ENCODE measurements at places on chromosomes 6 and 20.

- DNase-seq, result no peak
Measured at GRCh38 chr20:16314320-16314719, 258.9 kb downstream of the KIF16B start.

DNA sequence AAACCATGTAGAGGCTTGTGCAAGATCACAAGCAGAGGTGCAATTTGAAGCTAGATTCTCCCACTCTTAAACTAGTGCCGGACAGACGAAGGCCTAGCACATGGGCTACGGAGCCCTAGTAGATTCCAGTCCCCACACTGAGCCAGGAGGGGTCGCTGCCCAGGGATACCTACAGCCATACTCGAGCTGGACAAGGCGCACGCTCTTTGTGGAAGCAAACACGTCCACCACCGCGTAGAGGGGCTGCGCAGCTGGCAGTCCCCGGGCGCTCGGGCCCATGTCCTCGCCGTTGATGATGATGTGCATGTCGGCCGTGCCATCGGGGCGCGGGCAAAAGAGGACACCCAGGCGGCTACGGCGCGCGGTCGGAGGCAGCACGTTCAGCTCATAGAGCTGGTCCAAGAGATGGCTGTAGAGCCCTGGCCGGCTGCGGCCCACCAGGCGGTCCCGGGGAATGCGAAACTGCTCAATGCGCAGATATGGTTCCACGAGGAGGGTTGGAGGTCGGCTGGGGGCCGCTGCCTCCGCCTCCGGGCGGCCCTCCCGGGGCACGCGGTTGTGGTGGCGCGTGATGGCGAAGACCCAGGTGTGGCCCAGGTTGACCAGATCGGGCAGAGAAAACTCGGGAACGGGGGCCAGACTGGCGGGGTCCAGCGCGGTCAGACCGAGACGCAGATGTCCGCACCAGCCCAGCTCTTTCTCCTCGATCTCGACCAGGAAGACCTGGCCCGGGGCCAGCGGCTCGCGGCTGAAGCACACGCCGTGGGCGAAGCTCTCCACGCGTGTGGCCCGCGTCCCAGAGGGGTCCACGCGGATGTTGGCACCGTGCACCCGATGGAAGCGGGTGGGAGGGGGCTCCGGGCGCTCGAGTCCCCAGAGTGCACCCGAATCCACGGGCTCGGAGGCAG, 677 bp downstream of the NEURL2 start:
- no peak for DNase-seq

DNA sequence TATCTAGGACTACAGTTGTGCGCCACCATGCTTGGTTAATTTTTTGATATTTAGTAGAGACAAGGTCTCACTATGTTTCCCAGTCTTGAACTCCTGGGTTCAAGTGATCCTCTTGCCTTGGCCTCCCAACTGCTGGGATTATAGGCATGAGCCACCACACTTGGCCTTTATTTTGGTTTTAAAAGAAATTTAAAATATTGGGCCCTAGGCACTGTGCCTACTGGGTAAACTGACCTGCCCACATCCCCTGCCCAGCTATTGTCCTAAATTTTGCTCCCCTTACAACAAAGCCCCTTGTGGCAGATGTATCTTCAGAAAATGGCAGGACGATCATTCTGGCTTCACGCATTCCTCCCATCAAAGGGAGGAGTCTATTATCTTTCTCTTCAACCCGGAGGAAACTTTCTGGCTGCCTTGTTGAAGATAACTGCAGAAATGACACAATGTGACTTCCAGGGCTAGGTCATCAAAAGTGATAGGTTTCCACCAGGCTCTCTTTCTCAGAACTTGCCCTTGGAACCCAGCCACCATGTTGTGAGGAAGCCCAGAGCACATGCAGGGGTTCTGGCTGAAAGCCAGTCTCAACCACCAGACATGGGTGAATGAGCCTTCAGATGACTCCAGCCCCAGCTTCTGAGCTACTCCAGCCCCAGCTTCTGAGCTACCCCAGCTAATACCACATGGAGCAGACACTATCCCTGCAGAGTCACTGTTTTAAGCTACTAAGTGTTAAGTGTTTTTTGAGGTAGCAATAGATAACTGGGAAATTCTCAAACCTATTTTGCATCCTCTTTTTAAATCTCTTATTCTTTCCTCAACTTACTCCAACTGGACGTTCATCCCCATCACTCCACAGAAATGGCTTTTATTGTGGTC, 4.6 kb upstream of the GUCA1B start:
- DNase-seq, result no peak

DNA sequence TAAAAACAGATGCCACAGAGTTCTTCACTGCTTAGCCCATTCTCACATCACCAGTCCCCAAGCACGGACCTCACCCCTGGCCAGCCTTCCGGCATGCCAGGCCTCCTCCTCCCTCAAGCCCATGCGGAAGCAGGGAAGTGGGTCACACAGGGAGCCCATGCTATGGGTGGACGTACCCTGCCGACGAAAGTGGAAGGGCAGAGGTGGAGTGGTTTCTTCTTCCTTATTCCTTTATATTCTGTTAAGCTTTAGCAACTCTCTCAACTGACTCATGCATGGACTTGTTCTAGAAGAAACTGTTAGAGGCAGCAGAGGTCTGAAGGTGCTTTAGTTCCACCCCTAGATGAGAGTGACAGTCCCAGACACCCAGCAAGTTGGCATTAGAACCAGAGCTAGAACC, 118.6 kb downstream of the LY86 start:
- DNase-seq, result no peak

DNA sequence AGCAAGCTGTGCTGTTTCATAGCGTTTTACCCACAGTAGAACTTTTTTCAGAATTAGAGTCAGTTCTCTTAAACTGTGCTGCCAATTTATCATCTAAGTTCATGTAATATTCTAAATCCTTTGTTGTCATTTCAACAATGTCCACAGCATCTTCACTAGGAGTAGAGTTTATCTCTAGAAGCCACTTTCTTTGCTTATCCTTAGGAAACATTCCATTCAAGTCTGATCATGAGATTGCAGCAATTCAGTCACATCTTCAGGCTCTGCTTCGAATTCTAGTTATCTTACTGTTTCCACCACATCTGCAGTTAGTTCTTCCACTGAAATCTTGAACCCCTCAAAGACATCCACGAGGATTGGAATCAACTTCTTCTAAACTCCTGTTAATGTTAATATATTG, 12.5 kb downstream of the CTNNBL1 start:
- no peak for DNase-seq

GRCh38 chr20:59334651-59335300, 34.4 kb downstream of the EDN3 start:
- DNase-seq, result no peak

DNA sequence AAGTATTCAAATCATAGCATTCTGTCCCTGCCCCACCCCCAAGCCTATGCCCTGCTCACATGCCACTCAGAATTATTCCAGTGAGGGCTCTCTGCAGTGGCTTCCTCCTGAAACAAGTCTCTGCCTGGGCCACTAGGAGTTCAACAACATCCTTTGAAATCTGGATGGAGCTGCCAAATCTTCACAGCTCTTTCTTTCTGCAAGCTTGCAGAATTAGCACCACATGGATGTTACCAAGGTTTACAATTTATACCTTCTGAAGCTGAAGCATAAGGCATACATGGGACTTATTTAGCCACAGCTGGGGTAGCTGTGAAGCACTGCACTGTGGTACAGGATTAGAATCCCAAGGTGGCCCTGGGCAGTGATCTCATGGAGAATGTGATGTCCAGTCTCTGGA, 577.5 kb downstream of the CD109 start:
- no peak for DNase-seq

DNA sequence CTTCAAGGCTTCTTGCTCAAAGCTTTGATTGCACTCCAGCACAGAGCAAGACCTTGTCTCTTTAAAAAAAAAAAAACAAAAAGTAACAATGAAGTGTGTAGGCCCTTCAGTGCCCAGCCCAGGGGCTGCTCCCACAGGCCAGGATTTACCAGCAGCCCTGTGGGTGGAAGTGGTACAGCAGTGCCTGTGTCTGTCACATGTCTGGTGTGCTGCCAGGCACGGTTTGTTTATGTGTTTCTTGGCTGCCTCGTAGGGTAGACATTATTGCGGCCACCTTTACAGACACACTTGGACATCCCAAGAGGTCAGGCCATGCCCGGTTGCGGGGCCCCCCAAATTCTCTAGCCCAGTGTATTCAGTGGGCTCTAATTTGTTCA, 12.7 kb downstream of the DYNLRB1 start:
- no peak for DNase-seq

GRCh38 chr6:26394289-26394688, 7.8 kb upstream of the BTN3A1 start:
- DNase-seq, result no peak
